Left ventricle myocardium superior (tissue), 1 donor: ENCODE measurements at places on chromosomes 5 and 9. TPM values are rescaled to one million over a fixed set of nuclear protein-coding genes. Genes with fewer than 3 reads are reported as not detected.

Gene TRIM52
- 10.0 TPM for total RNA-seq

Gene SCGB3A2
- not detected for total RNA-seq

Gene YIPF5
- total RNA-seq = 26.6 TPM

Gene FGF18
- 18.5 TPM for total RNA-seq

- no peak for DNase-seq
These were observed 191.1 kb downstream of the OLFM1 start for GRCh38 chr9:135278586-135278985.

DNA sequence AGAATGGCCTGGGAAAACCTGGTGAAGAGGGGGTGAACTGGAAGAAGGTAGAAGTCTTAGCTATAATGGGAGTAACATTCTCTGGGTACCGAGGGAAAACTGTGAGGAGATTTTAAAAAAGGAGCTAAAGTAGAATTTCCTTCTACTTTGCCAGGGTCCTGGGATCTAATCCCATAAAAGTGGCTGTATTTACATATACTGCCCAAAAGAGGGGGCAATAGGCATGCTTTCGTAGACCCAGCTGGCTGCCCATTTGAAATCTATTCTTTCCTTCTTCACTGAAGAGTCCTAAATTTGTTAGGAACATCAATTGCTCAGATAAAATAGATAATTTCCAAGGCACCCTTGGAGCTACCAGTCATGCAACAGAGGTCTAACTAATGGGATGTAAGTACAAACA, 159.2 kb downstream of the CDC42SE2 start:
- DNase-seq = no peak

DNA sequence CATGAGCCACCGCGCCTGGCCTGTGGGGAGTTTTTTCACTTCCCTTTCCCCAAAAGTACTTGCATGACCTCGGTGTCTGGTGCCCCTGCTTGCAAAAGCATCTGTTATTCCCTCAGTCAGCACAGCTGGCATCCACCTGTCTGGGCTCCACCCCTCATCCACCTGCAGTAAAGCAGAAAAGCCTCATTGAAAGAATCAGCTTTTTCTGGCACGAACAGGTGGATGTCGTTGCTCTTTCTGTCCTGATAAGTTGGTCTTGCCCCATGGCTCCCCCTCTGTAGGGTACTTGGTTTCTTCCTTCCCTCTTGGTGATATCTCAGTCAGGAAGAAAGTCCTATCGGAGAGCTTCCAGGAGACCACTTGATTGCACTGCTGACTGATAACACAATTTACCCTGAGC, 37.4 kb downstream of the WWC1 start:
- no peak for DNase-seq
